ENCODE measurements at places on chromosomes 13 and 19. TPM values are rescaled to one million over a fixed set of nuclear protein-coding genes. Genes with fewer than 3 reads are reported as not detected.

DCLK1 gene
- not detected for total RNA-seq

SIGLEC6 gene
- 0.14 TPM for total RNA-seq

DNA sequence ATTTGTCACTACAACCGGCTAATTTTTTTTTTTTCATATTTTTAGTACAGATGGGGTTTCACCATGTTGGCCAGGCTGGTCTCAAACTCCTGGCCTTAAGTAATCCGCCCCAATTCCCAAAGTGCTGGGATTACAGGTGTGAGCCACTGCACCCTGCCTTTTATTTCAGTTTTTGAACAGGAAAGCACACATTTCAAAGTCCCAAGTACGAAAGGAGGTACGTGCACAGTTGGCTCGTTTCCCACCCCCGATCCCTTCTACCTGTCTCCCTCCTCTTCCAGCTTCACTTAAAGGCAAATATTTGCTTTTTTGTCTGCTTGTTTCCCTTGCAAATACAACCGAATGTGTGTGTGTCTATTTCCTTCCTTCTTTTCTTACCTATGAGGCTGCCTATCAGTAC lies 30.5 kb downstream of the ZIC5 start:
- DNase-seq: no peak

HPN gene
- not detected for total RNA-seq

TICAM1 gene
- 14.7 TPM for total RNA-seq

GRCh38 chr13:83827338-83827737 lies 54.9 kb downstream of the SLITRK1 start:
- DNase-seq: no peak

GNA15 gene
- total RNA-seq: 14.9 TPM

GRCh38 chr13:22017226-22017625 lies 346.4 kb downstream of the FGF9 start:
- DNase-seq: no peak

- no peak for DNase-seq
Measured at GRCh38 chr13:101631395-101631794, 178.9 kb downstream of the ITGBL1 start.

SYNGR4 gene
- total RNA-seq: not detected

GRCh38 chr19:35528218-35529038 lies at the start of gene SBSN:
SBSN (minus strand) TSS chr19:35528311; CDS start chr19:35528281, 30 bp downstream.
- no peak for DNase-seq

DNA sequence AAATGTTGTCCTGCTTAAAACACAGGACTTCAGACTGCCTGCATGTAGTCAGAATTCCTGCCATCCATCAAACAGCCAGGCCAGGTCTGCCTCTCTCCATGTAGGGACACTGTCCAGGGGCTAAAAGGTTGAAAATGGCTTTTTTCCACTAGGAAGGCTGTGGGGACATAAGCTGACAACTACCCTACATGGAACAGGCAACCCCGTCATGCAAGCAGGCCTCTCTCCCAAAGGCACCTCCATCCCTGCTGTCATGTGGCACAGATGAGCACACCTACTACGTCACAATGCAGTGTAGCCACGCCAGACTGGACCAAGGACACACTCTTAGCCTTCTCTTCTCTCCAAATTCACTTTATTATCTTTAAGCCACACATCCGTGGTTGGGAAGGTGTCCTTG lies 40.8 kb downstream of the LATS2 start:
- DNase-seq: no peak

AMER2 gene
- total RNA-seq: not detected

GRCh38 chr13:100091391-100091790 lies 2.5 kb downstream of the PCCA start:
- DNase-seq: no peak

GRCh38 chr13:40060296-40061007 lies 405.0 kb downstream of the COG6 start:
- no peak for DNase-seq

- no peak for DNase-seq
Measured at GRCh38 chr13:109135018-109135417, 505.6 kb downstream of the MYO16 start.

GPC5 gene
- total RNA-seq: not detected

FFAR3 gene
- total RNA-seq: not detected

GRCh38 chr13:51222686-51223559 lies 725 bp downstream of the FAM124A start:
- DNase-seq: no peak

DNA sequence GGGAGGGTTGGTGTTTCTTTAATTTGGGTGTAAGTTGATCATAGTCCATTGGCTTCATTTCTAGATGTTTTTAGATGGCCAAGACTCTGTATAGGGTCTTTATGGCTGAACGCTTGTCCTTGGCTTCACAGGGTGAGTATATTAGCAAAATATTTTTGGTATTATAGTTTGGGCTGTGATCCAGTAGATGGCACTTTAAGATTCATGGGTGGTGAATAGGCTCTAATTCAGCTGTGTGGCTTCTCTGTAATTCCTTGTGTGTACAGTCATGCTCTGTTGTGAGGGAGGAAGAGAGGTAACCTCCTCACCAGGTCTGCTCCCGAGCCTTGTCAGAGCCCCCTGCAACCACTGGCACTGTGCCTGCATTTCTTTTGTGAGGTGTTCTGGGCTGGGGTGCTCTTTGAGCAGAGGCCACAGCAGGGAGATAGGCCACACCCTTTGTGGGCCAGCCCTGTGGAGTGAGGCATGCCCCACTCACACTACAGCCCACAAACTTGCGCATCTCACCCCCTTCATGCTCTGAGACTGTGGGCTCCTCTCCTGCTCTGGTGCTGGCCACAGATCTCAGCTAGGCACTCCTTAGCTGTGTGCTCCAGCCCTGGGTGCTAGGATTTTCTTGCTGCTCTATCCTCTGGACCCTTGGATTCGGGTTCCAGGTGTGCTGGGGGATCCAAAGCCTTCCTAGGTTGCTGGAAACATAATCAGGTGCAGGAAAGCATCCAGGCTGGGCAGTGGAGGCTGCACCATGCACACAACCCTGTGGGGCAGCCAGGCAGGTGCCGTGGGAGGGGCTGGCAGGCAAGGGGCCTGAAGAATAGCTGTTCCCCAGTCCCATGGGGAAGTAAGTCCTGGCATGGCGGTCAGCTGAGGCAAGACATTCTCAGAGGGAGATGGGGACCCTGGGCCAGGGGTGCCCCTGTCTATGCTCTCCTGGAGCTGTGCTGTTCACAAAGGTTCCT lies 193.9 kb downstream of the GPC5 start:
- DNase-seq: no peak

GRCh38 chr19:44737238-44738071 lies 11.1 kb upstream of the BCL3 start:
- DNase-seq: no peak

DNA sequence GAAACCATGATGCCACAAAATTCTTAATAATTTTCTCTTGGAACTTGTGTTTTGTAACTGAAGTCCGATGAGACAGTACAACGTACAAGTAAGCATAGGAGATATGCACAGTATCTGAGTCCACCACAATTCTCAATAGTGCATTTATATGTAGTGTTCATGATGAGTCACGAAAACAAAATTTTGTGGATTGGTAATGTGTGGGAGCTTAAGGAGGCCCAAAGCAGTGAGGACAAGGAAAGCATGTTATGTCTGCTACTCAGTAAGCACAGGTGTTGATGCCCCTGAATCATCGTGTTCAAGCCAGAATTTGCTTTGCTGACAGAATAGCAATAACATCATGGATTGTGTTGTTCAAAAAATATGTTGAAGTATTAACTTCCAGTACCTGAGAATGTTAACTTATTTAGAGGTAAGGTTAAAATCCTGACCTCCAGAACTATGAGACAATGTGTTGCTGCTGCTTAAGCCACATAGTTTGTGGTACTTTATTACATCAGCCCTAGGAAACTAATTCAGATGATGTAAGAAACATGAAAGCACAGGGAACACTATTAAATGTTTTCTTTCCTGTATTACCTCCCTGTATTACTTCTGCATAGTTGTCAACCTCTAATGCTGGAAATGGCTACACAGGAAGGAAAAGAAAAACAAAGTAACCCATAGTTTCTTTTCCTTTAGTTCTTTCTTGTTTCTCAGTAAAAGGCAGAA lies 201.3 kb downstream of the SLITRK6 start:
- no peak for DNase-seq

- DNase-seq: no peak
Measured at GRCh38 chr13:76886005-76886291, 257 bp downstream of the KCTD12 start.

LHB gene
- not detected for total RNA-seq

FBXO17 gene
- not detected for total RNA-seq

- DNase-seq: no peak
Measured at GRCh38 chr13:22757530-22758120, 423.2 kb upstream of the SGCG start.

ZNF284 gene
- 1.2 TPM for total RNA-seq

GRCh38 chr19:756236-756635 lies 5.3 kb downstream of the MISP start:
- no peak for DNase-seq

DNA sequence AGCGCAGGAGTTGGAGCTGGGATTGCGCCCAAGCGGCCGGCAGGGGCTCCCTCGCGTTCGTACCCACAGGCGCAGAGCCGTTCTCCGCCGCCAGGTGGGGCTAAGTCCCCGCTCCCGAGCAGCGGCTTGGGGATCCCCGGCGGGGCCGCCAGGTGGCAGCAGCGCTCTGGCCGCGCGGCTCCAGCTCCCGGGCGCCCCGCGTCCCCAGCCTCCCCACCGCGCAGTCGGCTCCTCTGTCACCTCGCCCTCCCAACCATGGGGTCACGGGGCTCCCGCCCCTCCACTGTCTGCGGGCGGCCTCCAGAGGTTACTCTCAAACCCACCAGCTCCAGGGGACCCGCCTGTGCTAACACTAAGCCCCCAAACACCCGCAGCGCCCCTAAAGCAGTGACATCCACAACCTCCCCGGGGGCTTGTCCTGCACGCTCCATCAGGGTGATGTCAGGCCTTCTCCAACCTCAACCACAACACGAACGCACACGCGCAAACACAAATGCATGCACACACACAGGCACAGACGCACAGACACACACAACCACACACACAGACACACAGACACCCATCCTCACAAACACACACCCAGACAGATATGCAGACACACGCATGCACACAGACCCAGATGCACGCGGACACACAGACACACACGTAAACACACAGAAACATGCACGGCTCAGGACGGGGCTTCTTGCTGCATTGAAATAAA lies 18.4 kb upstream of the KCTD15 start:
- peak; percentile 92 for DNase-seq

DNA sequence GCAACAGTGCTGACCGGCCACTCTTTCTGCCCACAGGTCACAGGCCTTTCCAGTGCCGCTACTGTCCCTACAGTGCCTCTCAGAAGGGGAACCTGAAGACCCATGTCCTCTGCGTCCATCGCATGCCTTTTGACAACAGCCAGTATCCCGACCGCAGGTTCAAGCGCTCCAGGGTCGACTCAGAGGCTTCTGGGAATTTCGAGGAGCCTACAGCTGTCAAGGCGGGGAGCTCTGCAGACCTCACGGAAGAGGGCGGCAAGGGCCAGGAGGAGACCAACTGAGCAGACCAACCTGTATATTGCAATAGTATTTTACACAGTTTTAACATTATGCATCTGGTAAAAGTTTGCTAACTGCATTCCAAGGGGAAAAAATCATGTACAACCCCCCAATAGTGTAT lies 338.5 kb downstream of the ZNF536 start:
- no peak for DNase-seq

GRCh38 chr13:19587635-19588300 lies 26.4 kb upstream of the TPTE2 start:
- no peak for DNase-seq

DNA sequence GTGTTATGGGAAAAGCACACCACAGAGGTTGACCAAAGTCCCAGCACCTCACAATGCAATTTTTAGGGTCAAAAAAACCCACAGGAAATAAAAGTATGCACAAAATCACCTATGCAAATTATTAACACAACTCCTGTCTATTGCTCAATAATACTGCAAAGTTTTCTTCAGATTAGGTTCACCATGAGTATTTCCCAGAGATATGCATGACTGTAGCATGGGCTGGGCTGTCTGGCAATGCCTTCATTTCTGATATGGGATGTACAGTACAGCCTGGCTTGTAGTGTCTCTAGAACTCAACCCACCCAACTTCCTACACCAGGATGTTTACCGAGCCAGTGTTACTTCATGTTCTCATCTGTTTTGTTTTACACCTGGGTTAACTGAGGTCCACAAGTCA lies 698.7 kb upstream of the ARGLU1 start:
- no peak for DNase-seq

ODAD3 gene
- total RNA-seq: not detected

RGL3 gene
- total RNA-seq: not detected

GAPDHS gene
- not detected for total RNA-seq

SIGLEC12 gene
- not detected for total RNA-seq

- no peak for DNase-seq
Measured at GRCh38 chr13:97851269-97851668, 102.2 kb upstream of the IPO5 start.

DNA sequence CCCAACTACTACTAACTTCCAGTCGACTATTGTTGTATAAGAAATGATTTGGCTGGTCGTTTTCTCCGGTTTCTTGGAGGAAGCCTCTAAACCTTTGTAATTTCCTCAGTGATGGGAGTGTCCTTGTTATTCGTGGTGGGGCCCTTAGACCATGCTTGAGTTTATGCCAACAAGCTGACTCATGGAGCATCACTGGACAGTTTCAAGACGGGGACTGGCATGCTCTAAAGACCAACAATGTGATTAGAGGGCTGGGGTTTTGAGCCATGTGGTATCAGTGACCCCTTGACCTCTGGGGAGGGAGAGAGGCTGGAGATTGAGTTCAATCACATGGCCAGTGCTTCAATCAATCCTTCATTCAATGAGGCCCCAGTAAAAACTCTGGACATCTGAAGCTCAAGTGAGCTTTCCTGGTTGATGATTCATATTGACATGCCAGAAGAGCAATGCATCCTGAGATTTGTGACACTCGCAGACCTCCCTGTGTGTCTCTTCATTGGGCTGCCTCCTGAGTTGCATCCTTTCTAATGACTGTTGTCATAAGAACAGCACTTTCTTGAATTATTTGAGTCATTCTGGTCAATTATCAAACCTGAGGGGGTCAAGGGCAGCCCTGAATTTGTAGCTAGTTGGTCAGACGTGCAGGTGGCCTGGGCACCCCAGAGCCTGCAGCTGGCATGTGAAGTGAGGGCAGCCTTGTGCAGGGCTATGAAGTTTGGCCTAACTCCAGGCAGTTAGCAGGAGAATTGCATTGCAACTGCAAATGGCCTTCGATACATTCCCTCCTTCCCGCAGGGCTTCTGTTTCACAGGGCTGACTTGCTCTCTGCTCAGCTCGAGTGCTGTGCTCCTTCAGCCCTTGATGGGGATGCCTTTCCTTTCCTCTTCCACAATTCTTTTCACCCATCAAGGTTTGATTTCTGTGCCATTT lies 246.5 kb downstream of the FGF9 start:
- DNase-seq: no peak

- peak; percentile 61 for DNase-seq
Measured at GRCh38 chr19:13060964-13061927, 41.4 kb downstream of the LYL1 start.

Measured in CD4-positive, alpha-beta T cell (primary cell).